ENCODE measurements at places on chromosomes 6 and 20. TPM values are rescaled to one million over a fixed set of nuclear protein-coding genes. Genes with fewer than 3 reads are reported as not detected.

GNL1 gene
- total RNA-seq: 56.7 TPM

BPIFA1 gene
- total RNA-seq: not detected

RSPH4A gene
- total RNA-seq: 0.06 TPM

NKX2-2 gene
- 0.56 TPM for total RNA-seq

- DNase-seq: no peak
Measured at GRCh38 chr6:49003348-49003747, 459.7 kb downstream of the MMUT start.

PRL gene
- total RNA-seq: not detected

- no peak for DNase-seq
Measured at GRCh38 chr20:58651559-58651945, 469 bp downstream of the STX16 start.

DNA sequence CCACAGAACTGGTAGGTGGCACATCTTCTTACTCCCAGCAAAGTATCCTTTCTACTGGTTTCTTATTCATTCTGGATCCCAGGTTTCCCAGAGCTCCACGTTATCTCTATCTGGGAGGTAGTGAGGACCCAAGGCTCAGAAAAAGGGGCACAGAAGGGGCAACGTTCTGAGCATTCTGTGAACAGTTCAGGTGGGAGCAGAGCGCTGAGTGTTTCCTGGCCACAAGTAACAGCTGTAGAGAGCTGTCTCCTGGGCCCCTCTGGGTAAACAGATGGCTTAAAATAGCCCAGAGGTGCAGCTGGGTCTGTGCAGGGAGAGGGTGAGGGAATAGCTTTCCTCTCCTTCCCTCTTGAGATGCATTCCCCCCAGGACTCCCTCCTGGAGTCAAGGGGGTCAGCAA is 2.1 kb downstream of the APOBEC2 start:
- no peak for DNase-seq

DNA sequence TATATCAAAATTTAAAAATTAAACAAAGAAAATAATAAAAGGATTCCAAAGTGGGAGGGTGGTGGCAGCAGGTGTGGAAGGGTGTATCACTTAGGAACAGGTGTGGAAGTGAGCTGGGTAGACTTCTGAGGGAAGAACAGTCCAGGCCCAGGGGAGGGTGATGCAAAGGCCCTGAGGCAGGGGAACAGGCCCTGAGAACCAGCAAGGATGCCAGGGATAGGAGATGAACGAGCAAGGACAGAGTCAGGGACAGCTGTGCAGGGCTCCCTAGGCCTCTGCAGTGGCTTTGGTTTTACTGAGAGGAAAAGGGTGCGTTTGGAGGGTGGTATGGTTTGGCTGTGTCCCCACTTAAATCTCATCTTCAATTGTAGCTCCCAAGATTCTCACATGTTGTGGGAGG is 9.4 kb upstream of the RAET1E start:
- DNase-seq: no peak

DNA sequence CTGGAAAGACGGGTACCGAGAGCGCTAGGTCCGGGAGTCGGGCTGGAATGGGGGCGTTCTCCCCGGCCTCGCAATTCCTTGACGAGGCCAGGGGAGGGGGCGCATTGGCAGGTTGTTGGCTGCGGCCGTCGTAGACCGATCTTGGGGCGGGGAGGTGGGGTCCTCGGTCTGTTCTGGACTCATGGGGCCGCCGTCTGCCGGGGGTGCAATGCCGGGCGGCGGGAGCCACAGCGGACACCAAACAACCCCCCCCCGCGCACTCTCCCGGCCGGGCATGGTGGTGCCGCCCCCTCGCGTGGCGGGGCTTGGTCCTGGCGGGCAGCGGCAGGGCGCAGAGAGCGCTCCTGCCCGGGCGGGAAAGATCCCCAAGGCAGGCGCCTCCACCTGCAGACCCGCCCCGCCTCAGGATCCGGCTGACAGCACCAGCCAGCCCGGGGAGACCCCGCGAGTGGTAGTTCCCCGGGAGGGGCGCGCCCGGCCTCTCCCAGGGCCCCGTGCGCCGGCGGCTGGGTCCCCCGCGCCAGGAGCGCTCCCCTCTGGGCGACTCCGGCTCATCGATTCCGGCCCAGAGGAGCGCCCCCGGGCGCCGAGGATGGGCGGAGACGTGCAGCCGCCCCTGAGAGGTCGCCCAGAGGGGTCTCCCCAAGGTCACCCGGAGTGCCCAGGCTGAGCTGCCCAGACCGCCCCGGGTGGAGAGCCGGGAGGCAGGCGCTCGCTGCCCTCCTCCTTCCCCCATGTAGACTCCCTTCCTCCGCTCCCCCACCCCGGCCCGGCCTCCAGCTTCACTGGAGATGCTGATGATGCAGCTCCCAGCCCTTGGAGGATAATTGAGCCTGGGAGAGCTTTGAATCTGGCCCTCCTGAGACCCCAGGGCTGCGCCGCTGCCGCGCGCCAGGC is 709 bp downstream of the PPP1R16B start:
- DNase-seq: no peak

- no peak for DNase-seq
Measured at GRCh38 chr6:98292810-98293209, 541.6 kb upstream of the POU3F2 start.

DNA sequence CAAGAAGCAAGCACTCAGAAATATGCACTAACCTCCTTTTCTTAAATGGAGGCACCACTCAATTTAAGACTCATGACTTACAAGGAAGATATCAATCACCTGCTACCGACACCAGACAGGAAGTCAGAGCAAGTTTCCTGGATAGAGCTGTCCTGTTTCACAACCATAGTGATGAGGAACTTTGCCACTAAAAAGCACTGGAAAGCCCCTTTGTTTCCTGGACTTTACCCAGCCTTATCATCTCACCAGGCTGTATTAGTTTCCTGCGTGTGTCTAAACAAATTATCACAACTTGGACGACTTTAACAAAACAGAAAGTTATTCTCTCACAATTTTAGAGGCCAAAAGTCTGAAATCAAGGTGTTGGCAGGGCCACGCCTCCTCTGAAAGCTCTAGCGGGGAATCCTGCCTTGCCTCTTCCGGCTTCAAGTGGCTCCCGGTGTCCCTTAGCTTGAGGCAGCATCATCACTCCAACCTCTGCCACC is 253.8 kb upstream of the STXBP5 start:
- DNase-seq: no peak

- DNase-seq: no peak
Measured at GRCh38 chr20:7714549-7714948, 225.7 kb downstream of the HAO1 start.

DNA sequence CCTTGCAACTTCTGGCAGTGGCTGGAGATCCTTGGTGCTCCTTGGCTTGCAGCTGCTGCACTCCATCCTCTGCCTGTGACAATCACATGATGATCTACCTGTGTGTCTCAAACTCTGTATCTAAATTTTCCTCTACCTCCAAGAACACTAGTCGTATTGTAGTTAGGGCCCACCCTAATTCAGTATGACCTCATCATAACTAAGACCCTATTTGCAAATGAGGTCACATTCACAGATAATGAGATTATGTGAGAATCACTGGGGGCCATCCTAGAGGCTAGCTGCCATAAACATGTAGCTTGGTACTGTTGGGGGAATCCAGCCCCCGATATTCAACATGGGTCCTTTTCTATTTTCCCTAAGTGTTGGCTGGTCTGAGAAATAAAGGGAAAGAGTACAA is 183.0 kb upstream of the SMLR1 start:
- no peak for DNase-seq

GRCh38 chr6:24329451-24329850 is 28.4 kb downstream of the DCDC2 start:
- no peak for DNase-seq

JAG1 gene
- total RNA-seq: 9.9 TPM

- no peak for DNase-seq
Measured at GRCh38 chr20:60553095-60553494, 594.9 kb downstream of the CDH26 start.

MYO6 gene
- total RNA-seq: 2.9 TPM

ZNF831 gene
- not detected for total RNA-seq

GRCh38 chr6:159941286-159942113 is 27.4 kb upstream of the IGF2R start:
- DNase-seq: peak; percentile 10

DNA sequence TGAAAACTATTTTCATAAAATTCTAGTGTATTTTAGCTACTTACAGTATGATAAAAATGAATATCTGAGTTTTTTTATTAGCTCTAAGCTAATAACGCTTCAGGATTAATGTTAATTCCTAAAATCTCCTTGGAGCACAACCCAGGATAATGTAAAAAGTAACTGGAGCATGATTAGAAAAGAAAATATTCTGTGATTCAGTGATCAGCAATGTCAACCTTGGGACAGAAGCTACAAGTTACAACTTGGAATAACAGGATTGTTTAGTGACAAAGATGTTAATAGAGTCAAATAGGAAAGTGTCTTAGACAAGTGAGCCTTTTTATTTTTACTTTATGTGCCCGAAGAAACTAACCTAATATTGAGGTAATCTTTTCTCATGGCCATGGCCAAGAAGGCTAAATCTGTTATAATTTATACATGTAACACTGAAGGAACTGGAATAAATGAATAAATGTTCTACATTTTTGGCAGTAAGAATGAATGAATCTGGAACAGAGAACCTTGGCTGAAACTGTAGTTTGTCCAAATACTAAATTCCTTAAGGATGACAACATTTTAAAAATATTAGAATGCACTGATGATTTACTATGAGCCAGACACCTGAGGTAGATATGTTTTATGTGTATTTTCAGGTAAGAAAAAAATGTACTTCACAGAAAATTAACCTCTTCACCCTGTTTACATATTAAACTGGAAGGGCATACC is 994.0 kb downstream of the GRIK2 start:
- DNase-seq: no peak

DNA sequence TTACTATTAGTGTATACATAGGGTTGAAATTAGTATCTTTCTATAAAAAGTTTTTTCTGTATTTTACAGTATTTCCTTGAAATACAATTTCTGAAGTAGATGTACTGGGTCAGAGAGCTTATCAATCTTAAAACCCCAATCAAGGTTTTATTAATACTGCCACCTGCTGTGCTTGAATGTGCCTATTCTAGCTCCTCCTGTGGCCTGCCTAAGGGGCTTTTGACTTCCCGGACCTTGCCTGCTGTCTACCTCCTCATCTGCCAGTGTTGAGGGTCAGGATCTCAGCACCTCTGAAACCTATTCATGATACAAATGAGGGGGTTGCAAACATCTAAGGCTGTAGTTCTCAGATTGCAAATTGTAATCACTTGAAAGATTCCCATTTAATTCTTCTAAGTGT is 9.2 kb downstream of the PACRG start:
- no peak for DNase-seq

DNA sequence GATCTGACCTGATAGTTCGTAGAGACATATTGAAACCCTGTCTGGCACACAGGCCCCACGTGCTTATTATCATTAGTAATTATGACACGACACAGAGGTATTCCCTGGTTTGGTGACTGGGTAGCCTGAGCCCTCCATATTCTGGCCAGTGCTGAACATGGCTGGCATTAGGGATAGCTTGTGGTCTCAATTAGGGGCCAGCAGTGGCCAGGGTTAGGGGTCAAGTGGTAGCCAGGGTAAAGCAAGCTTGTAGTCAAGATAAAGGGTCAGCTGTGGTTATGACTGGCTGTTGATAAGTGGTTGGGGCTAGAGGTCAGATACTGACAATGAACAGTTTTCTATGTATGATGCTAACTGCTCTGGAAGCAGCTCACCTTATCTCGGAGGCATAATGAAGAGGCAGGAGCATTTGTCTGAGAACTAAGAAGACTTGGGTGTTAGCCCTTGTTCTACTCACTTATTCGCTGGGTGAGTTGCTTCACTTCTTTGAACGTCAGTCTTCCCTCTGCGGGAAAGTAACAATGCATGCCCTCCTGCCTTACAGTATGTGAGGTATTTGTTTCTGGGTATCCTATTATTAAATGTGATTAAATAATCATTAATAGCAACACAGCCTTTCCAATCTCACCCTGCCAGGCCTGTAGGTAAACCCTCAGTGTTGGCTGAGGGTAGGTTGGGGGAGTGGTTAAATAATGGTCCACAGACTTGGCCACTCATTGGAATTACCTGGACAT is 66.7 kb downstream of the VEGFA start:
- no peak for DNase-seq

RAET1E gene
- total RNA-seq: not detected

RNF144B gene
- 0.31 TPM for total RNA-seq

REV3L gene
- total RNA-seq: 8.4 TPM

GRCh38 chr6:13769655-13770053 is 44.7 kb downstream of the MCUR1 start:
- no peak for DNase-seq

DNA sequence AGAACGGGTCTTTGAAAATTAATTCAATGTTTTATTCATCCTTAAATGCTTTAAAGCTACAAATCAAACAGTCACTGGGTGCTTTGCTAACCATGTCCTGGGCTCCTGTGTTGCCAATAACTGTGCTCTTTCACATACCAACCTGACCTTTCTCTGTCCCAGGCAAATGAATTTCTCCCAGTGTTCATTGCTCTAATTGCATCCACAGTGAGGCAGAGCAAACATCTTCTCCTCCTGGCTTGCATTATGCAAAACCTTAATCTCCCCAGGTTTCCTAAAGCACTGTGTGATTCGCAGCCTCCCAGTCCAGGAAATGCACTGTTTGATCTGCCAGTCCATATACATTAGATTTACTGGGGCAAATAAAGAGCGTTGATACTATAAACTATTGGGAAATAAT is 219.0 kb downstream of the PREX1 start:
- no peak for DNase-seq

DNA sequence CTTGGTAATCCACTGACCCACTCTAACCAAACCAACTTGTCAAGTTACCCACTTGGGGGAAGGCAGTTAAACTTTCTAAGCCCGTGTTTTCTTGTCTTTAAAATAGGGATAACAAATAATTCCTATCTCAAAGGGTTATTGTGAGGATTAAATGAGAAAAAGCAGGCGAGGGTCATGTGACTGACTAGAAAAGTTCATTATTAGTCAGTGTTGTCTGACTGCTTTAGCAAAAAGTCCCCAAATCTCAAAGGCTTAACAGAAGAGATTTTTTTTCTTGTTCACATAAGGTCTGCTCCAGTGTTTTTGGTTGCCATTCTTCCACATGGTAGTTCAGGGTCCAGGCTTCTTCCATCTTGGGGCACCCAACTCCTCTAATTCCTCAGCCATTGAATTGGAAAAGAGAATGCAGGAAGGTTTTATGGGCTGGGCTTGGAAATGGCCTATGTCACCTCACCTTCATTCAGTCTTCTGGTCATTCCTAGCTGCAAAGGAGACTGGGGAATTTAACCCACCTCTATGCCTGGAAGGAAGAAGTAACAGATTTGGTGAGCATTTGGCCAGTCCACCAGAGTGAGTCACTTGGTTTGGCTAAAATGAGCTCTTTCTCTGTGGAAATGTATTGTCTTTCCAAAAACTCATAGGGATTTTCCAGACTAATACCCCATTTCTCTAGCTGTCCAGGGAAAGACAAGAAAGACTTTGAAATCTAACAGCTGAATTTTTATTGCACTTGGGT is 77.0 kb downstream of the CAP2 start:
- no peak for DNase-seq

Data from H4 (cell line).